ENCODE measurements at places on chromosomes 13 and 19.
A peak's percentile ranks its signal among the peaks of the same experiment; 100 is the strongest.

DNA sequence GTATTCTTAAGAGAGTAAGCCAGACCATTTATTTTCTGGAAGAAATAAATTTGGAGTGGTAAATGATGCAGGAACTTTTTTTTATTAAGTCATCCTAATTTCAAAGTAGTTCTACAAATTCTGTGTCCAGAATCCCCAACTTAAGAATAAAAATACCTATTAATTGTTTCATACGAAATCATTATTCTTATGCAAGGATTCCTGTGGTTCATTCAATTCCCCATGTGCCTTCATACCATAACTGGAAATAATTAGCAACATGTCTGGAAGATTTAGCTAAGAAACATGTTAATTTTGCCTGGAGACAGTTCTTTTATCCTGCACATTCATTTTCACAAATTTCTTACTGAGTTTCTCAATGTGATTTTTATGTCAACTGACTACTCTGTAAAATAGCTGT lies 408.6 kb downstream of the PCDH9 start:
- no peak for DNase-seq

DNA sequence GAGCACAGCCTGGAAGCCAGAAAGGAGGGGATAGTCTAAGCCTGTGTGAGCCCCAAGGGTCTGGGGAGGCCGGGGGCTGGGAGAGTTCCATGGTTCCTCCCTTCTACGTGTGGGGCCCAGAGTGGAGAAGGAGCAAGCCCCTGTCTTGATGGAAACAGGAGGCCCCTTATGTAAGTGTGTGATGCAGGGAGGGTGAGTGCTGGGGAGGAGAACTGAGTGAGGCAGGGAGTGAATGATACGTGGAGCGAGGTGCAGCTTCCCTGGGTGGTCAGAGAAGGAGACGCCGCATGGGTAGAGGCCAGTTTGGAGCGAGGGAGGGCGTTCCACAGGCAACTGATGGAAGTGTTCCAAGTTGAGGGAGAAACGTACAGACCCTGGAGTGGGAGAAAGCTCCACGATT lies 16.0 kb downstream of the MAG start:
- no peak for DNase-seq

- no peak for DNase-seq
Measured at GRCh38 chr13:109906976-109907375, 120.6 kb upstream of the IRS2 start.

GRCh38 chr19:40599902-40600569 lies 1.1 kb upstream of the LTBP4 start:
- DNase-seq = no peak

DNA sequence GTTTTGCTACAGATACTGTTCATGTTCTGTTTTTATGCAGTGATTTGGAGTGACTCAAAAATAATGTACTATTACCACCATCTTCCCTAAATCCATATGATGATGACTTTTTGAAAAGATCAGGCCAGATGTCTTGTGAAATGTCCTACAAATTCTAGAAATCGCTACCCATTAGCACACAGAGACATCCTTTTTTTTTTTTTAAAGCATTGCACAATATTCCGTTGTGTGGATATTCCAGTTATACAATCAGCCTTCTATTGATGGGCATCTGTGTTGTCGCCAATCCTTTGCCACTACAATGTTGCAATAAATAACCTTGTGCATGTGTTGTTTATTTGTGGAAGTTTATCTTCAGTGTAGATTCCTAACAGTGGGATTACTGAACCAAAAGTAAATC lies 24.5 kb downstream of the ZDHHC20 start:
- no peak for DNase-seq

- DNase-seq = no peak
Measured at GRCh38 chr19:2097203-2097885, 629 bp downstream of the IZUMO4 start.

DNA sequence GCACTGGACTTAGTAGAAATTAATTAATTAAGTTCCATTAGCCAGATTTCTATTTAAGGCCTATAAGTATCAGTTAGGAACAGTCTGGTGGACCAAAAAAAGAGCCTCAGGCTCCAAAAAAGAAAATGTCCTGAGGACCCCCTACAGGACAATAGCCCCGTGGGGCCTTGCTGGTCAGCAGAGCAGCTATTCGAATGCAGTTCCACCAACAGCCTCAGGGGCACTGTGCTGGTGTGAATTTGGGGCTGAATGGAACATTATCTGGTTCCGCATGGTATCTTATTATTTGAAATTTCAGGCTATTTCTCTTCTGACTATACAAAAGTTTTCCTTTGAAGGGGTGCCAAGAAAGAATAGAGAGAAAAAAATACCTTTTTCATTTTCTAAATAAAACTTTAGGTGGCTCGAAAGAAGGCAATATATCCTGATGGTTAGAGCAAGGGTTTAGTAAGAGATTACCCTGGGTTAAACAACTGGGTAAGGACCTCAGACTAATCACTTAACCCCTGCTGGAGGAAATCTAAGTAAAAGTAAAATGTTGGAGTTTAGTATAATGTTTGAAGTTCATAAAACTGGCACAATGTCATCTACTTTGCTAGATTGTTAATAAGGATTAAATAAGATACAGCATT lies 147.2 kb downstream of the MIPEP start:
- DNase-seq = peak; percentile 7

GRCh38 chr13:49540552-49540951 lies 44.8 kb downstream of the PHF11 start:
- DNase-seq = no peak

DNA sequence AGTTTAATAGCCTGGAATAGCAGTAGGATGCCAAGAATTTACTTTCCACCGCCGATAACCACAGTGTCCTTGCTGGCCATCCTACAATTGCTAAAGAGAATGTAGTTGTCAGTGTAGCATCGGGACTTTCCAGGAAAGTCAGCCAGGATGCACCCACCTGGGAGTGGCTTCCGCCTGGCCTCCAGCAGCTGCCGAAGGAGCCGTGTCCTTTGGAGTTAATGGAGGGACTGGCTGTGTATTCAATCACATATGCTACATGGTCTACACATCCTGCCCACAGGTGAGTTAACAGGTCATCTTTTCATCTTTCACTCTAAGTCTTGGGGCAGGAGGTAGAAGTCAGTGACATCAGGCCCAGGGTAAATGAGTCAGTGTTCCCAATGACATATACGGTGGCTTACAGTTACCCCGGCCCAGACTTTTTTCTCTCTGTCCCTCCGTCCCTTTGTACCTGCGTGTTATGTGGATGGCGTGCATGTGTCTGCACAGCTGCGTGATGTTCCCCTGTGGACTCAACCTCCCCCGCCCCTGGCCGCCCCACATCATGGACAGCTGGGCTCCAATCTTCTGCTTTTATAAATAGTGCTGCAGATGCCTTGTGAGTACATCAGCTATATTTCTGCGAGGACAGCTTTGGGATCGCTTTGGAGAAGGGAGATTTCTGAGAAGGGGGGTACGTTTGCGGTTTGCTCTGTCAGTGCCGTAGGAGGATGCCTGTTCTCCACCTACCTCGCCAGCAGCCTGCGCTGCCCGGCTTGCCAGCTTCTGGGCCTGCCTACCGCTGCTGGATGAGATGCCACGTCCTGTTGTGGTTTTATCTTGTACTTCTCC lies 63.1 kb downstream of the ATP11A start:
- no peak for DNase-seq

DNA sequence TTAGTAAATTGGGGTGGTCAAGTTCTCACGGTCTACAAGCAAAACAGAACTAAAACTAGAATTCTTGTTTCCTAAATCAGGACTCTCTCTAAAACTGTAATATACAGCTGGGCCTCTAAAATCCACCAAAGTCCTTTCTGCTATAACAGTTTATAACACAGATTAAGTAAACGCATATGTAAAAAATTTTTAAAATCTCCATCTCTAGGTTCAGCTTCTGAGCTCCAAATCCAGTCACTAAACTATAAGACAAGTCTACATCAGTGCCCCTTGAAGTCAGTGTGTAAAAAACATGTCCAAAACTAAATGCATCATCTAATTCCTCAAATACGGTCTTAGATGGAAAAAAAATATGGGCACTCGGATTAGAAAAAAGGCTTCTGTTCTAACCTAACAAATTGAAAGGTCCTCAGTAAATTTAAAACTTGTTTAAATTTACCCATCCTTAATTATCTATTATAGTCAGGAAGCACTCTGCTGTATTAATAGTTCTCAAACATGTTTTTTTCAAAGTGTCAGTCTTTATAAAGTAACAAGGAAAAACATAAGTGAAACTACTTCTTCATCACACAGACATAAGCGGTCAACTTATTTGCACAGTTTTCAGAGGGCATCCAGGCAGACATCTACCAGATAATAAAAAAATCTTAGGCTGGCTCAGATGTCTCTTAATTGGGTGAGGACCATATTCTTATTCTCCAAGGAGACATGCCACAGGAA lies 33.6 kb downstream of the ELF1 start:
- DNase-seq = no peak

DNA sequence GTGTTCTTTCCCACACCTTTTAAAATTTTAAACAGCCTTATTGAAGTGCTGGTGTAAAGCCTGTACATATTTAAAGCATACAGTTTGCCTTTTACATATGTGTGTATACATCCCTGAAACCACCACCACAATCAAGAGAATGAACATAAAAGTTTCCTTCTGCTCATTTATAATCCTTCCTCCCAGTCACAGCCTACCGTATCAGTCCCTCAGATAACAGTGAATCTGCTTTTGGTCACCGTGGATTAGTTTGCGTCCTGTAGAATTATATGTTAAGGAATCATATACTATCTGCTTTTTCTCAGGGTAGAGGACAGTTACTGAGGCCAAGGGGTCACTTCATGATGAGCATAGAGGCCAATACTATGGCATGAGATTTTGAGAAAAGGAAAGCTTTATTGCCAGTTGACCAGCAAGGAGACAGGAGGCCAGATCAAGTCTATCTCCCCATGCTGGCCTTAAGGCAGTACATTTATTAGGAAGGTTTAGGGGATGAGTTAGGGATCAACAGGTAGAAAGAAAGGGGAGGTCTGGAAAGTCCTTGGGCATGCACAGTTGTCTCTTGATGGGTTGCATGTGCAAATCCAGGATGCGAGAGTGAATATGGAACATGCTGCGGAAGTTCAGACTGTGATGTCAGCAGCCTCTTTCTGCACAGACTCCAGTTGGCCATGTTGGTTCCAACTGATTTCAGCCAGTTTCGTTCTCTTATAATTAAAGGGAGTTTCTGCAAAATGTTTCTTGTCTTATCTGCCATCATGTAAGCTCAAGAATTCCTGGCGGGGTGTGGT lies 36.3 kb upstream of the LSM14A start:
- DNase-seq = no peak

GRCh38 chr19:19211499-19212420 lies at the start of gene NCAN:
Gene NCAN (plus strand): TSS chr19:19211958. CDS start chr19:19216954, 4,996 bp downstream.
- no peak for DNase-seq

DNA sequence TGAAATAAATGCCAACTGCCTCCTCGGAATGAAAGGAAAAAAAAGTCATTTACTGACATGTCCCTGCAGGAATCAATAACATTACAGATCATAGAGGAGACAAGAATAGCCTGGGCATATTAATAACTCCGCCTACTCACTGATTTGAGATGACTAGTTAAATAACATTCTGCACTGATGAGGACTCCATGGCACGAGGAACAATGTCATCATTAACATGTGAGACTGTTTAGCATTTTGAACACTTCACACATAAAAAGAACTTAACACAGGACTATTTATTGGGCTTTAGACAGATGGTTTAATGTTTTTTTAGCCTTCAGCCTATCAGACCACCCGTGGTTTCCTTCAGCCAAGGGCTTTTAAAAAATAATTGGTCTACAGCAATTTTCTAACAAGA lies 170.1 kb downstream of the OLFM4 start:
- DNase-seq = no peak

GRCh38 chr19:18932216-18932841 lies 8.7 kb downstream of the HOMER3 start:
- DNase-seq = peak; percentile 58

DNA sequence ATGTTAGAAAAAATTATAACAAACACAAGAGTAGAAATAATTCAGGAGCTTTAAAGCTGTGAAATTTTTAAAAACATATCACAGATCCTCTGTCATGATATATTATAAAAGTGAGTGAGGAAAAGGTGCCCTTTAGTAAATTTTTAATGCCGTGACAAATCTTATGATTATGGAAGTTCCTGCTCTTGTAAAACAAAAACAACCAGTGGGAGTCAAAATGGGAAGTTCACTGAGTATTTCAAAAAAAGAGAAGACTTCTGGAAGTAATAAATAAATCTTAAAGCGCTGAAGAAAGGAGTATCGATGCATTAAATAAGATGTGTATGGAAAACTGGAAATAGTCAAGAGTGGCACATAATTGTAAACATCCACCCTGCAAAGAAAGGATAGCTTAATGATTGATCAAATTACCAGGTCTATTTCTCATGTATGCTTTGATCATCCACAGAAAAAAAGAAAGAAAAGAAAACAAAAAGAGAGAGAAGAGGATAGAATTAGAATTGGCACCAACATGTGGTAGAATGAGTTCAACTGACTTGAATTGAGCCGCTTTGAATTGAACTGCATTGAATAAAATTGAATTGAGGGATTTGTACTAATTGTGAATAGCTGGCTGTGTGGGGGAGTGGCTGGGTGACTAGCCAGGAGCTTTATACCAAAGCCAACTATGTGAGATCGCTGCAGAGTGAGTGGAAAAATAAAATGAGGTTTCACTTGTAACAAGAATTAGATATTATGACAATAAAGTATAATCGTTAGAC lies 647.6 kb upstream of the SPRY2 start:
- no peak for DNase-seq

DNA sequence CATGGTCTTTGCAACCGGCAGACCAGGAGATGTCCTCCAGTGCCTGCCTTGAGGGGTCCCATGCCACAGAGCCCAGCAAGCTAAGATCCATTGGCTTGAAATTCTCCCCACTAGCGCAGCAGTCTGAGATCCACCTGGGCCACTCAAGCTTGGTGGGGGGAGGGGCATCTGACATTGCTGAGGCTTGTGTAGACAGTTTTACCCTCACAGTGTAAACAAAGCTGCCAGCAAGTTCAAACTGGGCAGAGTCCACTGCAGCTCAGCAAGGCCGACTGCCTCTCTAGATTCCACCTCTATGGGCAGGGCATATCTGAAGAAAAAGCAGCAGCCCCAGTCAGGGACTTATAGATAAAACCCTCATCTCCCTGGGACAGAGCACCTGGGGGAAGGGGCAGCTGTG lies 32.0 kb upstream of the ITM2B start:
- DNase-seq = no peak

DNA sequence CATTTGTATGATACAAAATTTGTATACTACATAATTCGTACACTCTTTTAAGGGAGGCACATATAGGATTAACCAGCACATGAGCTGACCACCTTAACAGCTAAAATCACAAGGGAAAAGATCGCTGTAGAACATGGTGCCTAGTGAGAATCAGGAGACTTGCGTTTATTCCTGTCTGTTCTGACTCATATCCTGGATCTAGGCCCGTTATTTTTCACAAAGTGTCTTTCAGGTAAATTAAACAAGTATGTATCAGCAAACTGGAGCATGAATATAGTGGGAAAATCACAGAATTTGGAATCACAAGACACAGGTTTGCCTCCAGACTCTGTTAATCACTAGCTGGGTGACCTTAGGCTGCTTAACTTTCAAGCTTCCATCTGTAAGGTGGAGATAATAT lies 47.5 kb upstream of the ESD start:
- no peak for DNase-seq
